Stimulated activated CD8-positive, alpha-beta memory T cell treated with anti-CD3 and anti-CD28 coated beads, Interleukin-15, amount 100 ng/mL, for 4 hours (primary cell): ENCODE measurements at places on chromosomes 7 and 10.

DNA sequence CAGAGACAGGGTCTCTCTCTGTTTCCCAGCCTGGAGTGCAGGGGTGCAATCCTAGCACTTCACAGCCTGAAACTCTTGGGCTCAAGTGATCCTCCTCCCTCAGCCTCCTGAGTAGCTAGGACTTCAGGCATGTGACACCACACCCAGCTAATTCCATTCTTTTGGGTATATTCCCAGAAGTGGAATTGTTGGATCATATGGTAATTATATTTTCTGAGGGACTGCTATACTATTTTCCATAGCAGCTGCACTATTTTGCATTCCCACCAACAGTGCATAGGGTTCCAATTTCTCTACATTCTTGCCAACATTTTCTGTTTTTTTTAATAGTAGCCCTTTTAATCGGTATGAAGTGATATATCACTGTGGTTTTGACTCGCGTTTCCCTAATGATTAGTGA, 30.0 kb upstream of the RAB11FIP2 start:
- DNase-seq = no peak

GRCh38 chr10:89648074-89648473, 3.0 kb upstream of the PANK1 start:
- no peak for DNase-seq

GRCh38 chr7:20835111-20835750, 48.5 kb upstream of the SP8 start:
- DNase-seq = no peak

DNA sequence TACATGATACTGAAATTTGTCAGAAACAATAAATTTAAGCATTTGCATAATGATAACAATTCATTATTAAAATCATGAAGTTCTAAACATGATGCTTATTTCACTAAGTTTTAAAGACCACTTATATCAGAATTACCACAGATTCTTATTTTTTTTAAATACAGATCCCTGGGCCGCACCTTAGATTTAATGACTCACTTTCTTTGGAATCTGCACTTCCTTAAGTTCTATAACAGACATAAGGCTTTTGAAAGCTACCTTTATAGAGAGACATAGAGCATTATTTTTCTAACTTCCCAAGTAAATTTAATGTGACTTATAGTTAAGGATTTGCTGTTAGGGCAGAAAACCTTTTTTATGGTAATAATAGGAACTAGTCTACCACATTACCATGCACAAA, 214.9 kb downstream of the IPMK start:
- no peak for DNase-seq

DNA sequence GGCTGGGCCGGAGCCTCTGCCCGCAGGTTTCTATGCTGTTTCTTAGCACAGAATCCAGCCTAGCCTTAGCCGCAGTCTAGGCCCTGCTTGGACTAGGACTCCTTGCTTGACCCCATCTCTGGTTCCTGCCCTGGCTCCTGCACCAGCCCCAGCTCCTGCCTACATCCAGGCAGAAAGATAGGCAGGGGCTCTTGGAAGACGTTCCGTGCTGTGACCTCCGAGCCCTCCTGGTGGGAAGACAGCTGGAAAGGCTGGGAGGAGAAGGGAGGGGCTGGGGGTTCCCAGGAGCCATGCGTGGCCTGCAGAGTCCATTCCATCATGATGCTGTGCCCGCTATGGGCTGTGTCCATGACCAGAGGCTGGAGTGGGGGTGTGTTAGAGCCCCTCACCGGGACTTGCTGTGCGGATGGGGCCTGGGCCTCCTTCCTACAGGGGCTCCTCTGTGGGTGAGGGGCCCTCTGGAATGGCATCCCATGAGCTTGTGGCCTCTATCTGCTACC, 26.2 kb downstream of the RAMP3 start:
- DNase-seq = no peak

GRCh38 chr7:147980826-147981813, 609.4 kb upstream of the C7orf33 start:
- no peak for DNase-seq

- no peak for DNase-seq
Measured at GRCh38 chr7:155807065-155807671, 5.1 kb downstream of the SHH start.

DNA sequence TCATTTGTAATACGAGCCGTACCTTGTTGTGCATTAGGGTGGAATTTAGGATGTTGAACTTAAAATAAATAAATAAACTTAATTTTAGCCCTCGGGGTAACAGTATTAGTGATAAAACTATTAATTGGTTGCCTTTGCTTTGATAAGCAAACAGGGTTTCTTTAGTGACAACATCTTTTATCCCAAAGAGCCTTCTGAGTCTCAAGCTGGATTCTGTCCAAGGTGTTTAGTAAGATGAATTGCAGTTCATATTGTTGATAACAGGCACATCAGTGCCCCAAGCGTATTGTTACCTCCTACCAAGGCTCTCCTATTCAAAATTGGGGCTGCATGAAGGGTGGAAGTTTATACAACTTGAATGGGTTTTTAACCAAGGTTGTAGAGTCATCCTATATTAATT, 144.4 kb upstream of the CELF2 start:
- DNase-seq = no peak

GRCh38 chr7:128116740-128117139, 85.5 kb upstream of the LRRC4 start:
- DNase-seq = no peak

- no peak for DNase-seq
Measured at GRCh38 chr7:2660359-2661095, 27.5 kb upstream of the AMZ1 start.

- DNase-seq = no peak
Measured at GRCh38 chr10:6119962-6120361, 31.1 kb downstream of the RBM17 start.

GRCh38 chr7:128247640-128248194, 6.6 kb downstream of the LEP start:
- DNase-seq = no peak

DNA sequence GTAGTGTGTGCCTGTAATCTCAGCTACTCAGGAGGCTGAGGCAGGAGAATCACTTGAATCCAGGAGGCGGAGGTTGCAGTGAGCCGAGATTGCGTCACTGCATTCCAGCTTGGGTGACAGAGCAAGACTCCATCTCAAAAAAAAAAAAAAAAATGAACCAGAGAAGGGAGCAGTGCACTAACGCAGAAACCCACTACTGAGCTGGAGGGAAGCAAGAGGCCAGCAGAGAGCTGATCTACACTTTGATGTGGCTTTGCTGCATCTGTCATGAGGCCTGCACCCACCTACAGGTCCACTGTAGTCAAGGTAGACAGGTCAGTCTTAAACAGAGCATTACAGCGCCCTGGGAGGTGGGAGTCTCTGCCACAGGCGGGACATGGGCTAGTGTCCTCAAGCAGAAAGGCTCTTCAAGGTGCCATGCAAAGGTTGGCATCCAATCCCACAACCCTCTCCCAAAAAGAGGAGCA, 30.0 kb downstream of the MAT1A start:
- DNase-seq = no peak

DNA sequence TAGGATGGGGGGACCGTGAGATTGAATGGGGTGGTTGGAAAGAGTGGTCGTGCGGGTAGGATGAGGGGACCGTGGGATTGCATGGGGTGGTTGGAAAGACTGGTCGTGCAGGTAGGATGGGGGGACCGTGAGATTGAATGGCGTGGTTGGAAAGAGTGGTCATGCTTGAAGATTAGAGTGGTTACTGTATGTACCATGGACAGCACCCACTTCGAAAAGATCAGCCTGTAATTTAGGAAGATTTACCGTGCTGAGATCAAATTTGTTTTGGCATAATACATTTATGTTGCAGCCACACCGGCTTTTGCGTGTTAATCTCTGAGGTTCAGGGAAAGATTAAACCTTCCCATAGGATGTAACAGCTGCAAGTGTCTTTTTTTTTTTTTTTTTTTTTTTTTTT, 495.2 kb upstream of the ADARB2 start:
- DNase-seq = no peak

DNA sequence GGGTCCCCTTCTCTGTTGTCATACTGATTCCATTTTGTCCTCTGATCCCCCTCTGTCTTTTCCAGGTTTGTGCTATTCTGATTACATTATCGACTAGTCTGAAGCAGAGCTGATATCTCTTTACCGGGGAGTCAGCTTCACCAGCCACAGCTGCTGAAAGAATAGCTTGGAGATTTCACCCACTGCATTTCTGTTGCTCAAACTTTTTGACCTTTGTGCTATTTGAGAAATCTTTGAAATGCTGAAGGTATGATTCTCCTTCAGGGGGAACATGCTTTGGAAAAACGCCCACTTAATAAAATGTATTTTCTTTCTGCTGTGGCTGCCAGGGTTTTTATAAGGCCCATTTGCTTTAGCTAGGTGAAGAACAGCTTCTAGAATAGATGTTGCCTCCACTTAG, 197.8 kb upstream of the TCF7L2 start:
- no peak for DNase-seq

GRCh38 chr10:91887272-91888076, 21.8 kb downstream of the FGFBP3 start:
- DNase-seq = no peak

- DNase-seq = no peak
Measured at GRCh38 chr10:227014-227413, 91.8 kb downstream of the ZMYND11 start.

GRCh38 chr7:144036302-144036885, 12.4 kb upstream of the OR2A5 start:
- DNase-seq = no peak

- DNase-seq = no peak
Measured at GRCh38 chr7:130020434-130020833, 30.7 kb downstream of the ZC3HC1 start.

- DNase-seq = no peak
Measured at GRCh38 chr7:6448943-6449543, 1.3 kb upstream of the DAGLB start.

GRCh38 chr10:124686707-124687376, 57.3 kb downstream of the FAM53B start:
- no peak for DNase-seq

- no peak for DNase-seq
Measured at GRCh38 chr7:101618207-101618839, 10.8 kb downstream of the MYL10 start.

DNA sequence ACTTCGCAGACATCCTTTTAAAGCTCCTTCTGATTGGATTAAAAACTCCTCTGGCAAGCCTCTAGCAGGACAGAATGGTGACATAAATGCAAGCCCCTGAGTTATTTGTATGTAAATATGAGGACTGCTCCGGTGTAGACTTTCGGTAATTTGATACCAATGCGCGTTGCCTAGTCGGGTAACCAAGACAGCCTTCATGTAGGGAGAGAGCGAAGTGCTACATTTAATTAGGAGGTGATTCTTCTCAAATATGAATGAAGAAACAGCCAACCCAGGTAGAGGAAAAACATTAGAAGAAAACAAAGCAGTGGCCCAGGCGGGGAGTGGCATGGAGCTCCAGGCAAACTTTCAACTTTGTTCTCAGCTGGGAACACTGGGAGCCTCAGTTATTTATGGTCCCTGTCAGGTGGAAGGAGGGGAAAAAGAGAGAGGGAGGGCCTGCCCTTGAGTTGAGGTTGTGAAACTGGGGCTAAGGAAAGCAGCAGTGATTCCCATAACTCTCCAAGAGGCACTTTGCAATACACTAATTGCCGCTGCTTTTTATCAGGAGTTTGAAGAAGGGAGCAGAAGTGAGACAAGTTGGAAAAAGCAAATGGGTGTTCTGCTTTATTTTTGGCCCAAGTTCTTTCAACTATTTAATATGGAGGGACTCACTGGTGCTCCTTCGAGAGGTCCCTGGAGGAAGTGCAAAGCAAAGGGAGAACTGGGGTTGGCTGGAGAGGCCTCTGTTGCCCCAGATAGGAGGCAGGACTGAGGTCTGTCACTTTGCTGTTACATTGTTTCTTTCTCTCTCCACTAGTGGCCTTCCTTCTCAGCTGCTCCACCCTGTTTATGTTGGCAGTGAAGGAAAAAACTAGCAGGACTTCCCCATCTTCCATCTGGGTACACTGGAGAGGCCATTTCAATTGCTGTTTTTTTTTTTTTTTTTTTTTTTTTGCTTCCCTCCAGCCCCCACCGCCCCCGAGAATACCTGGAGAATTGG, 234.6 kb upstream of the CCDC6 start:
- no peak for DNase-seq

DNA sequence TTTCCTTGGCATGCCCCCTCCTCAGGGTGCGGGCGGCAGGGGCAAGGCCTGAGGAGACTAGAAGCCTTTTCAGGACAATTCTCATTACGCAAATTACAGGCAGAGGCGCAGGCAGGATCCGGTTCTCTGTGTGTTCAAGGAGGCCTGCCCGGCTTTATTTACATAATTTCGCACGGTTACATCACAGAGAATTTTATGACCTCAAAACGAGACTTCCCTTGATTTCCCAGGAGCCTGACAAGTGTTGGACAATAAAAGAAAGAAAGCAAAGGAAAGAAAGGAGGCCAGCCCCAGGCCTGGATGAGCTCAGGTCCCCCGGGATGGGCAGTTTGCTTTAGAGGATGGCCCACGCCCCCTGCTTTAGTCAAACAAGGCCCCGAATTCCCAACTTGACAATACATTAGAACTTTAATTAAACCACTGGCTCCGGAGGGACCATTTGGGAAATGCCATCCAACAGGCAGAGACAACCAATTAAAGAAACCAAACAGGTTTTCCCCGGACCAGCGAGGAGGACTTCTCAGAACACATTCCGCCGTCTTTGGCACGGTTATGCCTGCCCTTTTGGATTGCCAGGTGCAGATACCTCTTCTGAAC, 2.9 kb downstream of the MNX1 start:
- no peak for DNase-seq

GRCh38 chr7:4181446-4181845, 500.6 kb upstream of the FOXK1 start:
- no peak for DNase-seq

DNA sequence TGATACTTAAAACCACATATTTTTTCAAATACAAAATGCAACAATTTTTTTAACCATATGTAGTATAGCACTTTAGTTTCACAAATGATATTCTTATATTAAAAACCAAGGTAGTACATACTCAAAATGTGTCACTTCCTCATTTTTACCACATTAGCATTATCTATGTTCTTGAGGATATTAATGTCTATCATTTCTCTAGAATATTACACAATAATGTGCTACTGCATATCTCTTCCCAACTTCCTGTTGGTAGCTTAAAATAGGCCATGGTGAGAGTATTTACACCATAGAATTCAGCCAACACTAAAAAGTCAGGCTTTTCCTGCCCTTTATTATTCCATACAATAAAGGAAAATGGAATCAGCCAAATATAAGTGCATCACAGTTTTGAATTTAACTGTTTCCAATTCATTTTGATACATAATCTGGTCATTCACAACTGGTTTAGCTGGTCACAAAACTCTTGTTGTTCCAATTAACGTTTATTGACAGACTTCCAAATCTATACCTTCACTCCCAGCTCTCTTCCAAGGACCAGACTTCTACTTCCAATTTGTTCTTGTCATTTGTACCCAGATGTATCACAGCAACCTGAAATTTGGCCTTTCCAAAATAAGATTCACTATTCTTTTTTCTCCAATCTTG, 20.0 kb upstream of the LRRC17 start:
- DNase-seq = no peak
